ENCODE measurements at places on chromosomes 6 and 20. TPM values are rescaled to one million over a fixed set of nuclear protein-coding genes. Genes with fewer than 3 reads are reported as not detected.

GRCh38 chr6:7617801-7618764, 28.1 kb downstream of the SNRNP48 start:
- DNase-seq: no peak

DNA sequence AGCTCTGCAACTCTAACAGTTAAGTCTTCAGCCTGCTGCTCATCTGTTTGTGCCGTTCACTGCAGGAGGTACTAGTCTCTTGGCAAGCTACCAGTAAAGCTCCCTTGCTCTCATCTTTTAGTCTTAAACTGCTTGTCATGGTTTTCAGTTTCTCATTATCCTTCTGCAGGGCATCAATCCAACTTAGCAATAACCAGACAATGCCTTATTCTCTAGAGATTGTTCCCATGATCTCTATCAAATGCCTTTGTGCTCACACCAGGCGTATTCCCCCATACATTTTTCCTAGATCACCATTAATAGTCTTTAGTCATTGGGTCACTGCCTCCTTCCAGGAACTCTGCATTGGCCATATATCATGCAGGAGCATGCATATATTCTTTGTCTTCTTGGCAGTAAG, 171.3 kb downstream of the GRM1 start:
- DNase-seq: no peak

- no peak for DNase-seq
These were observed 114.5 kb upstream of the SOX4 start for GRCh38 chr6:21478883-21479539.

GRCh38 chr6:21294144-21294543, 299.4 kb upstream of the SOX4 start:
- DNase-seq: no peak

DNA sequence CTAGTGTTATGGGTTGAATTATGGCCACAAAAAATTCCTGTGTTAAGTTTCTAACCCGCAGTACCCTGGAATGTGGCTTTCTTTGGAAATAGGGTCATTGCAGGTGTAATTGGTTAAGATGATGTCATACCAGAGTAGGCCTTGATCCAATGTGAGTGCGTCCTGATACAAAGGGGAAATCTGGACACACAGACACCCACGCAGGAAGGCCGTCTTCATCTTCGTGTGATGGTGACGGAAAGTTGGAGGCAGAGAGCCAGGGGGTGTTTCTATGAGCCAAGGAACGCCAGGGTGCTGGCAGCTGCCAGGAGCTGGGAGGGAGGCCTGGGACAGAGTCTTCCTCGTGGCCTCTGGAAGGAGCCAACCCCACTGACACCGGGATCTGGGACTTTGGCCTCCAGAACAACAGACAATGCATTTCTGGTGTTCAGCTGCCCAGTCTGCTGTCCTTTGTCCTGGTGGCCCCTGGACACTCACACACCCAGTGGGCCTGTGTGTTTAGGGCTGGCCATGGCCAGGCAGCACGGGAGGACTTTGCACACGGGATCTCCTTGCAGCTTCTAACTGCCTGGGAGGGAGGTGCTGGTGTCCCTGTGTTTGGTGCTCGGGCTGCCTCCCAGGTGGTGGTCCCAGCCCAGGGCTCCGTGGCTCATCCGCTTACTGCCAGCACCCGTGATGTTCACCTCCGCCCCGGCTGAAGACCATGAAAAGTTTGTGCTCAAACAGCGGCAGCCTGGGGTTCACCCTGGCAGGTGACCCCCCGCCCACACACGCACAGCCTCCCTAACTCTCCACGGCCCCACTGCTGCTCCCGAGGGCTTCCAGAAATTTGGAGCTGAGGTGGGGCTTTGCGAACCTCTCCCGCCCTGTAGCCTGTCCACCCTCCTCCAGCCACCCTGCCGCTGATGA, 53.4 kb upstream of the GATA5 start:
- no peak for DNase-seq

DNA sequence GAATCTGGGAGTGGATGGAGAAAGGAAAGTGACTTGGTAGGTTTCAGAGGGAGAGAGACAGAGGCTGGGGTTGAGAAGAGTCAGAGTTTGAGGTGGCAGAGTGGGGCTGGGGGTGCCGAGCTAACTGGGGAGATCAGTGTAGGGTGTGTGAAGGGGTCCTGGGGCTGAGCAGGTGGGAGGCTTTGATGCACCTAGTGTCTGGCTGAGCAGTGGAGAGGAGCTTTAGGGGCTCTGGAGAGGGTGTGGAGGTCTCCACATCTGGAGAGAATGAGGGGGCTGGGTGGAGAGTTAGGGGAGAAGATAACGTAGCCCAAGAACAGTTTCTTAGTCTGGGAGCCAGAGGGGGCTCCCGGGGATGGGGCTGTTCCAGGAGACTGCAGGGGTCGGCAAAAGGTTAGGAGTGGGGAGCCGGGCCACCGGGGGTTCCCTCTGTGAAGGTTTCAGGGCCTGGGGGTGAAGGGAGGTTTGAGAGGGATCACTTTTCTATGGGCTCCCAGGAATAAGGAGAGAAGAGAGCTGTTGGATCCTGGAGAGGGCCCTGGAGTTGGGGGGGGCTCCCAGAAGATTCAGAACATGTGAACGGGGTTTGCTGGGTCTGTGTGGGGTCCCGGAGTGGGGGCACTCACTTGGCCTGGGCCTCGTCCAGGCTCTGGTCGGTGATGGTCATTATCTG, 797 bp downstream of the PBX2 start:
- no peak for DNase-seq

The PCSK2 gene
- total RNA-seq: not detected

Data from mesenteric fat pad (tissue), 1 donor.